ENCODE measurements at places on chromosomes 5 and 9.

- no peak for DNase-seq
Measured at GRCh38 chr9:130137081-130137640, 35.0 kb upstream of the NCS1 start.

DNA sequence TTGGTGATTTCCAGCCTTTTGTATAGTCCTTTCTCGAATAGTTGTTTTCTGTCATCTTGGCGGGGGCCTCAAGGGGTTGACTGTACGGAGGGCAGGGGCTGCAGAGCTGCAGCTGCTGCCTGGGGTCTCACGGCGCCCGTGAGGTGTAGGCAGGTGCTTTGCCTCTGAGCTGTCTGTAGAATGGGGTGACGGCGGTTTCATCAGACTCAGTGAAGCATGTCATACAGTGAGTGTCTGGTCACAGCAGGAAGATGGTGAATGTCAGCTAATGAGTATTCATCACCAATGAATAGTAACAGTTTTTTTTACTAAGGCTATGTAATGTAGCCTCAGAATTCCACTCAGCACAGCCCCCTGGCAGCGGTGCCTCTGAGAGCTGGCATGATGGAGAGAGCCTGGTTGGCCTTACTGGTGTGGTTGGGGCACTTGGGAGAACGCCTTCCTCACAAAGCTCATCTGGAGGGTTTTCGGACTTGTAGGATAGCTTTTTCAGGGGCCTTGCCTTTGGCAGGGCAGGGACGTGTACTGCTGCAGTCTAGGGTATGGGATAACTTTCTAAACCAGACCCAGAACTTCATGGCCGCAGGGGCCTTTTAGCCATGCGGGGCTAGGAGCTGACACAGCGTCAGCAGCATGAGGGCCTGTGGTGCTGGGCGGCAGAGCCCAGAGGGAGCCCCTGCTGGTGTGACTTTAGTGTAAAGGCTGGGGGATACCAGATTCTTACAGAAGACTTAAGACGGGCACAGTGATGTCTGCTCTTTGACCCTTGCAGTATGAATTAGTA, 15.0 kb downstream of the TENT4A start:
- DNase-seq: no peak

DNA sequence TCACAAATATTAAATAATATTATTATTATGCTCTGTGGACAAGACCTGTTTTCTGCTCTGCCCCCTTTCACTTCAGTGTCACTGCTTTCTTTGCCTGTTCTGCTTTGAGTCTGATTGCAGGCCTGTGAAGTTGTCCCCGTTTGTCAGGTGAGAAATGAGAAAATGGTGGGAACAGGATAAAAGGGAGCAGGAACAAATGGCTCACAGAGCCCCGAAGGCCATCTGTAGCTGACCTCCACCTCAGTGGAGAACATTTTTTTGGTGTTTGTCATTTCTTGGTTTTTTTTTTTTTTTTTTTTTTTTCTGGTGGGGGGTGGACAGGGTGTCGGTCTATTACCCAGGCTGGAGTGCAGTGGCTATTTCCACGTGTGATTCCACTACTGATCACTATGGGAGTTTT, 13.2 kb upstream of the S100Z start:
- no peak for DNase-seq

DNA sequence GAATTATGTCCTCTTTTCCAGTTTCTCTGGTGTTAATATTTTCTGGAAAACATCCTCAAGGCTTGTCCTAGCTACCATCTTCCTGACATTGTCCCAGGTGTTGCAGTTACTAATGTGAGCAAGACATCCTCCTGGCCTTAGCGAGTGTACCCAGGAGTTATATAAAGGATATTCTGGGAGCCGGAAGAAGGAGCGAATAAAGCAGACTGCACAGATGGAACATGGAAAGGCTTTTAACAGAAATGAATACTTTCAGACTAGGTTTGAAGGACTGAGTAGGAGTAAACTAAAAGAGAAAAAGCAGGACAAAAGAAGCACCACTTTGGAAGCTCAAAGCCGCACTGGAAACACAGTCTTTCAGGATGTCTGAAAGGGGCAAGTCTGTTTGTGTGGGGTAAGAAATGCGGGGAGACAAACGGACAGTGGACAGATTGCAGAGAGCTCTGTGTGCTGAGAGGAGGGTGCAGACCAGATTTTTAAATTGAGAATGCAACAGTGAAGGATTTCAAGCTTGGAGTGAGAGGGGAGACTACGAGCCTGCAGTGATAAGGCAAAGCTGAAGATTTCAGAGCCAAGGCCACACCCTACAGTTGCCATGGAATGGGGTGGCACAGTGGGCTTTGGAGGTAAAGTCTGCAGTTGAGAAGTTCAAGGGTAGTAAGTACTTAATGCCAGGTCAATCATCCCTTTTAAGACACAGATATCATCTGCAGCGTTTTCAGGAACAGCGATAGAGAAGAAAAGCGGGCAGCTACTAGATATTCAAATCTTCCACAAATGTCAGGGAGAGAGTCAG, 94.1 kb upstream of the TAF11L2 start:
- DNase-seq: no peak

- DNase-seq: no peak
Measured at GRCh38 chr5:116453988-116454411, 120.6 kb downstream of the SEMA6A start.

DNA sequence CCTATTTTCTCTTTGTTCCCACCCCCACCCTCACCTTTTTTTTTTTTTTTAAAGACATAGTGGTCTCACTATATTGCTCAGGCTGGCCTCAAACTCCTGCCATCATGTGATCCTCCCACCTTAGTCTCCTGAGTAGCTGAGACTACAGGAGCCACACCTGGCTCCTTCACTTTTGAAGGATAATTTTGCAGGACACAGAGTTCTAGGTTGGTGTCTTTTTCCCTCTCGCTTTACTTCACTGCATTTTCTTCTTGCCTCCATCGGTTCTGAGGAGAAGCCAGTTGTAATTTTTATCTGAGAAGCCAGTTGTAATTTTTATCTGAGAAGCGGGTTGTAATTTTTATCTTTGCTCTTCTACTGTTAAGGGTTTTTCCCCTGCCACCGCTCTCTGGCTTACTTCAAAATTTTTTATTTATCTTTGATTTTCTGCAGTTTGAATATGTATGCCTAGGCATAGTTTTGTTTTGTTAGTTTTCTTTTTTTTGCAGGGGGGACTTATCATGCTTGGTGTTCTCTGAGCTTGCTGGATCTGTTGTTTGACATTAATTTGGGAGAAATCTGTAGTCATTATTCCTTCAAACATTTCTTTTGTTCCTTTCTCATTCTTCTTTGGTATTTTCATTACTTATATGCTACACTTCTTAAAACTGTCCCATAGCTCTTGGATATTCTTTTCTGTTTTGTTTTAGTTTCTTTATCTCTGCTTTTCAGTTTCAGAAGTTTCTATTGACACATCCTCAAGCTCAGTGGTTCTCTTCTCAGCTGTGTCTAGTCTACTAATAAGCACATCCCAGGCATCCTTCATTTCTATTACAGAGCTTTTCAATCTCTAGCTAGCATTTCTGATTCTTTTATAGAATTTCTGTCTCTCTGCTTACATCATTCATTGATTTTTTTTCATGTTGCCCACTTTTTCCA, 148.2 kb upstream of the CHD1 start:
- no peak for DNase-seq

Measured in GM12878 (cell line).